Left lung (tissue), 14 donors: ENCODE measurements at places on chromosomes 6 and 20. TPM values are rescaled to one million over a fixed set of nuclear protein-coding genes. Genes with fewer than 3 reads are reported as not detected.

DNA sequence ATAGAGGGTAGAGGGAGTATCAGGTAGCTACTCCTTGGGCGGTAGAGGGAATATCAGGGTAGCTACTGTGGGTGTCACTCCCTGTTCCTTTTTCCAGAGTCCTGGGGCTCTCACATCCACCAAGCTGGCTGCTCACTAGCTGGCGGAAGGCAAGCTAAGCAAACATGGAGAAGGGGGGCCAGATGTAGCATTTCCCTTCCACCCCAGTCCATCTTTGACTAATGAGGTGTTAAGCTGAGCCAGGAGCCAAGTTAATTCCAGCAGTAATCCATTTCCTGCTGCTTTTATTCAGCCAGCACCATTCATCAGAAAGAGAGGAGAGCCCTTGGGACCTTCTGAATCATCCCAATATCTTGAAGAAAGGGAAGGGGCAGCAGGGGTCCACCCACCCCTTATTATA, 330.0 kb downstream of the ZFAND3 start:
- H3K27me3 ChIP-seq = no peaks in the 10 kb centered on the region
- H3K36me3 ChIP-seq = no peaks in the 10 kb centered on the region
- no peak overlapping the region for H3K27ac ChIP-seq
- no peak overlapping the region for H3K4me3 ChIP-seq

DNA sequence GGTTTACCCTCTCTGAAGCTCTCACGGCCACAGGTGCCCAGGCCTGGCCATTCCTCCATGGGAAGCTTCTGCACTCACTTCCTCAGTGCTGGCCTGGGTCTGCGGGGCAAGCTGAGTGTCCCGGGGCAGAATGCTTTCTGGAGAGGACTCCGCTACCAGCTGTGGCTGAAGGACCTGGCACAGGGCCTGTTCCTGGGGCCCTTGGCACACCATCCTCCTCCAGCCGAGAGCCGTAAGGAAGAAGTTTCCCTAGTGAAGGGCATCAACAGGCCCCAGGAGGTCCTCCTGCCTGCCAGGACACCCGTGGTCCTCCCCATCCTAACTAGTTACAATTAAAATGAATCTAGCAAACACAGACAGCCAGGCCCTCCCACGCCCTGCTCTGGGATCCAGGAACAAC, 14.0 kb upstream of the KCNK15 start:
- no peak overlapping the region for H3K27ac ChIP-seq
- DNase-seq = no peak
- no peak overlapping the region for H3K4me3 ChIP-seq

DNA sequence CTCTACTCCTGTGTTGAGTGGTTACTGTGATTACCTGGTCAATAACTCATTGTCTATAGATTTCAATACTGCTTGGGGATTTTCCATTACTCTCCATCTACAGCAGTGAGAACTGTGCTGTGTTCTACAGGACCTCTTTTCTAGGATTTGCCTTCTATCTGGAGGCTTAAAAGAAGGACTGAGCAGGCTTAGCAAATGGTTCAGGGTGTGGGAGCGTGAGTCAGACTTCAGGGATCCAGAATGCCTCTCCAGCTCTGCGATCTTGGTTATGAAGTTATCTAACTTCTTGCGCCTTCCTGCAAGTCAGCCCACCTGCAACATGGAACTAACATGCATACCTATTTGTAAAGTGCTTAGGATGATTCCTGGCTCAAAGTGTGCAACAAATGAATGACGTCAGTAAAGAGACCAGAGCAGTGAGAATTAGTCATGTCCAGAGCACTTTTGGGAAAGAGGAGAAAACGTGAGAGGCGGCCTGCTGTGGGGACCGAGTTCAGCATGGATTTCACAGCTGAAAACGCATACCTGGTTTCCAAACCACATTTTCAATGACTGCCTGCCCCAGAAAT, 610.1 kb upstream of the CDH4 start:
- no peak overlapping the region for H3K4me3 ChIP-seq
- no peak for DNase-seq
- H3K36me3 ChIP-seq = no peaks in the 10 kb centered on the region
- no peak overlapping the region for H3K27ac ChIP-seq

- H3K27me3 ChIP-seq = no peaks in the 10 kb centered on the region
- H3K27ac ChIP-seq = no peak overlapping the region
- H3K36me3 ChIP-seq = no peaks in the 10 kb centered on the region
- H3K4me3 ChIP-seq = no peak overlapping the region
Measured at GRCh38 chr6:35483893-35484645, 12.8 kb downstream of the TEAD3 start.

GZF1 gene
- 13.7 TPM for polyA plus RNA-seq

DNA sequence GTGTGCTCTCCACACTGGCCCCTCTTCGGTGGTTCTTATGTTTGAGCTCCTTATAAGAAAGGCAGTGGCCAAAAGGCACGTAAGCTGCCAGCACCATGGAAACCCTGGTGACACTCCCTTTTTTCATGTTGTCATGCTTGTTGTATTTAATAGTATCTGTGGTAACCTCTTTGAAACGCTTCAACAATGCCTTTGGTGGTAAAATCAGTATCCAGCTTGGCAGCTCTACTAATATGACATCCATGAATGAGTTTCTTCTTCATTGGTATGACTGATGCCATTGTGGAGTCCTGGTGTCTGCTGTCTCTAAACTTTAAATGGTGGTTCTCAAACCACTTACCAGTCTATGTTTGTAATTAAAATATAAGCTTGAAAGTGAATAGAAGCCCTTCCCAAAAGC, 10.7 kb upstream of the MYLK2 start:
- DNase-seq = no peak
- H3K4me1 ChIP-seq = peaks cover 7% of the 10 kb centered on the region
- H3K27me3 ChIP-seq = no peaks in the 10 kb centered on the region
- H3K36me3 ChIP-seq = no peaks in the 10 kb centered on the region

- no peak overlapping the region for H3K27ac ChIP-seq
- H3K36me3 ChIP-seq = no peaks in the 10 kb centered on the region
- H3K27me3 ChIP-seq = no peaks in the 10 kb centered on the region
- H3K4me3 ChIP-seq = no peak overlapping the region
Measured at GRCh38 chr6:145453376-145453775, 281.9 kb downstream of the EPM2A start.

- no peak for DNase-seq
- no peaks in the 10 kb centered on the region for H3K36me3 ChIP-seq
- H3K27me3 ChIP-seq = no peaks in the 10 kb centered on the region
- H3K4me3 ChIP-seq = no peak overlapping the region
Measured at GRCh38 chr6:11236076-11236750, 3.7 kb upstream of the NEDD9 start.

PRICKLE4 gene
- polyA plus RNA-seq = 11.8 TPM

- no peak overlapping the region for H3K4me3 ChIP-seq
- no peak for DNase-seq
- H3K4me1 ChIP-seq = no peaks in the 10 kb centered on the region
- no peak overlapping the region for H3K27ac ChIP-seq
- H3K36me3 ChIP-seq = no peaks in the 10 kb centered on the region
- no peaks in the 10 kb centered on the region for H3K27me3 ChIP-seq
Measured at GRCh38 chr6:99397287-99397686, 3.3 kb upstream of the COQ3 start.

DDR1 gene
- 99.9 TPM for polyA plus RNA-seq

DNA sequence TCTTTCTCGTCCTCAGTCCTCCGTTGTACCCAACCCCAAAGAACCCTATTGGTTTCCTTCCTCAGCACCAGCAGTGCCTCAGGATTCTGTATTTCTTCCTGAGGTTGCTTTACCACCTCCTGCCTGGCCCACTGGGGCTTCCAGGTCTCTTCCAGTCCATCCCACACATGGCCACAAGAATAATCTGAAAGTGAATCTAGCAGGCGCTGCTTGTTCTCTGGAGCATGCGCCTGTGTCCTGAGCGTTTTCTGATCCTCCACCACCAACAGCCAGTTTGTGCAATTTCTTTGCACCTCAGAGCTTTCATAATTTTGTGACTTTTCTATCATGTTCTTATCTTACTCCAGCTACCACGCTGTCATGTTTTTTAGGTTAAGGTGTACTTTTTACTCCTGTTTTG, 11.6 kb upstream of the HSP90AB1 start:
- no peaks in the 10 kb centered on the region for H3K27me3 ChIP-seq
- H3K4me3 ChIP-seq = no peak overlapping the region
- H3K36me3 ChIP-seq = no peaks in the 10 kb centered on the region
- H3K4me1 ChIP-seq = peaks cover 52% of the 10 kb centered on the region
